Hematopoietic multipotent progenitor cell treated with erythropoietin and hydrocortisone succinate and interleukin-3 and kit ligand, for 15 days (in vitro differentiated cells): ENCODE measurements at places on chromosomes 2 and 18.
A peak's percentile ranks its signal among the peaks of the same experiment; 100 is the strongest.

DNA sequence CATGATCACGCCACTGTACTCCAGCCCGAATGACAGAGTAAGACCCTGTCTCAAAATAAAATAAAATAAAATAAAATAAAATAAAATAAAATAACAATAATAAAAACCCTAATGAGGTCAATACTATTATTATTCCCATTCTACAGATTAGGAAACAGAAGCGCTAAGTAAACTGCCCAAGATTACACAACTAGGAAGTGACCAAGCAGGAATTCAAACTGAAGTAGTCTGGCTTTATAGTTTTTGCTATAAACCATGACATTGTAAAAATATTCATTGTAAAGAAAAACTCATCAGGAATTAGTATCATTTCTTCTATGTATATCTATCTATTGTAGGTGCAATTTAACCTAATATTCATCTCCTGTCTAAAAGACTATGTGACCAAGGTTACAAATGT is 1.2 kb downstream of the PLEKHM3 start:
- no peak for DNase-seq

GRCh38 chr2:137829251-137829650 is 135.0 kb upstream of the HNMT start:
- DNase-seq = no peak

DNA sequence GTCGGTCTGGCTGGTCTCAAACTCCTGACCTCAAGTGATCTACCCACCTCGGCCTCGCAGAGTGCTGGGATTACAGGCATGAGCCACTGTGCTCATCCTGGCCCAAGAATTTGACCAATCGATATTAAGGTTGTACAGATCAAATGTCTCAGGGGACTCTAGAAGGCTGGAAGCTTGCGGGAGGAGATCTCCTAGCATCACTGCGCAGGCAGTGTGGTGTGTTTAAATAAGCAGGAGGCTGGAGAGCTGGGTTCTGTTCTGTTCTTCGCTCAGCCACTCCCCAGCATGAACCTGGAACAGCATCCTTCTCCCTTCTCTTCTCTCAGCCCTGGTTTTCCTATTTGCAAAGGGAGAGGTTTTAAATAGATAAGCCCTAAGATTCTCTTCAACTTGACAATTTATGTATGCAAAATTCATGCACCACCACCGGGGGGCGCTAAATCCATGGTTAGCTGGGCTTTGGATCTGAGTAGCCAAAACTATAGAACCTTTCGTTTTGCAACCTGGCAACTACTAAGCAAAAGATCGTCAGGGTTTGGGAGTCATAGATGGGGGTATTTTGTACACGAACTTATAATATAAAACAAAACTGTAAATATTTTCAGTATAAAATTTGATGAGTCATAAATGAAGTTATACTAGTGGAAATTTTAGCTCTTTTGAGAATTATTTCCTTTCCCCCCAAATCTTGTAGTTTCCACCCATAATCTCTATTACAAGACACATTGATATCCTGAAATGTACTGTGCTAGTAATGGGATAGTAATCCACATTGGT is 60.6 kb downstream of the SLC16A14 start:
- DNase-seq = peak; percentile 69

GRCh38 chr18:9708057-9708433 is at the start of gene RAB31:
TSS of gene RAB31 (plus strand) at chr18:9708301. CDS start at chr18:9708406, 105 bp downstream.
- DNase-seq = no peak

DNA sequence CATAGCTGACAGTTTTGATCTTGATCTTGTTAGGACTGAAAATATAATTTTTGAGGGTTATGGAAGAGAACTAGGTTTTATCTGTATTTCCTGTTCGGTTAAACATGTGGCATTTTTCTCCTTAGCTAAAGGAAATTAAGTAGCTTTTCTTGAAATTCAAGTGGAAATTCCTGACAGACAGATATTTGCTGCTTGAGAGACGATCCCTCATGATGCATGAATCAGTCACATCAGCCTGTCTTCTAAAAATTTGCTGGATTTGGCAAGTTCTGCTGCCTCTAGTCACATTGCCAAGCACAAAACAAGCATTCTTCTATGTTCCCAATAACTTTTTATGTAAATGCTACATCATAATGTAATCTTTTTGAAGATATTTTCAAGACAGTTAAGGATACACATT is 201.8 kb upstream of the ATP5MC3 start:
- DNase-seq = no peak

- no peak for DNase-seq
These were observed 105.9 kb upstream of the AQP4 start for GRCh38 chr18:26971409-26971808.

- DNase-seq = no peak
These were observed 111.5 kb downstream of the GALNT3 start for GRCh38 chr2:165682546-165682945.

DNA sequence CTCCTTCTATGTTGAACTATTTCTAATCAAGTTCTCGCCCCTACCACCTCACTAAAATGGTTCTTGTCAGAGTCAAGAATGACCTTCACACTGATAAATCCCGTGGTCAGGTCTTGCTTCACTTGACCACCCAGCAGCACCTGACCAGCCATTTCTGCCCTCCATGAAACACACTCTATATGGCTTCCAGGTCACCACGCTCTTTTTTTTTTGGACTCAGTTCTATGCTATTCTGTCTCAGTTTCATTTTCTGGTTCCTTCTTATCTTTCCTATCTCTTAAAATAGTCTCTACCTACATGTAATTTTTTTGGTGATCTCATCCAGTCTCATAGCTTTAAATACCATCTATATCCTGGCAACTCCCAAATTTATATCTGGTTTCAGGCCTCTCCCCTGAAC is 11.4 kb downstream of the EIF2AK3 start:
- DNase-seq = no peak

DNA sequence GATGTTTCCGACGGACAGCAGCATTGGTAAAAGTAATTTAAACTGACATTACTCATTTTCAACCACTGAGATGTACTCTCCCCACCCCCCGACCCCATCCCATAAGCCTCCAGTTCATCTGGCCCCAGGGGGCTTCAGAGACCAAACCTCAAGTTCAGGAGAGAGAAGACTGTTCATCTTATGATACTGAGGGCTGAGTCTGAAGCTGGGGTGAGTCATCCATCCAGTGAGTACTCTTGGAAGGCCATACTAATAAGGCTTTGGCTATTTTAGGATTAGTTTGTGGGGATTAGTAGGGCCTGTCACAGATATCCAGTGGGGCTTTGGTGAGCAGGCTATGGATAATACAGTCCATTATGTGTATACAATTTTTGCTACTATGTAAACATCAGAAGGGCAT is 125.3 kb upstream of the APCDD1 start:
- no peak for DNase-seq

DNA sequence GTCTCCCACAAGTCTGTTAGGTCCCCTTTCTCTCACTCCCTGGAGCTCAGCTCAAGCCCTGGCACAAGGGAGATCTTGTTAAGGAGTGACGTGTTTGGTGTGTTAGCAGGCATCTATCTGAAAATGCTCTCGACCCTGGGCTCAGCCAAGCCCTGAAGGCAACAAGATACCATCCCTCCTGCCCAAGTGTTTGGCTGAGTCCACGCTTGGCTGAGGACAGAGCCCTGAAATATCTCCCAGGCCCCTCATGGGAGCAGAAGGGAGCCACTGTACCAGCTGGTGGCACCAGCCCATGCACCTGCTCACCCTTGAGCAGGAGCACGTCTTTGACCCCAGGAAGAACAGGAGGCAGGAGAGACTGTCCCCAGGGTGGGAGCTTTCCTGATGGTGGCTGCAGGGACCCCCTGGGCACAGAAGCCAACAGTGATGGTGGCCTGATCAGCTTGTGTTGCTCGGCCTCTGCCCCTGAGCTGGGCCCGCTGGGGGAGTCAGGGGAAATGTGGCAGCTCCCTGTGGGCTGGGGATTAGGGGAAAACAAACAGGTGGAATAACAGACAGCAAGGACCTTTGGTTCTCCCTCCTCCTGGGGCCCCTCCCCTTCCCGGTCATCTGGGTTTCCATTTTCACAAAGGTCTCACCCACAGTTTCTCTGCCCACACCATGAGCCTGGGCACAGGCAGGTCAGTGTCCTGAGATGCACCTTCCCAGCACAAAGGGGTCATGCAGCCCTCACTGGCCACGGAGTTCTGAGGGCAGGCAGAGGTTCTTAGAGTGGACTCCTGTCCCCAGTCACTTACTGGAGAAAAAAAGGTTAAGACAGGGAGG is 91.6 kb downstream of the RHOB start:
- DNase-seq = no peak

DNA sequence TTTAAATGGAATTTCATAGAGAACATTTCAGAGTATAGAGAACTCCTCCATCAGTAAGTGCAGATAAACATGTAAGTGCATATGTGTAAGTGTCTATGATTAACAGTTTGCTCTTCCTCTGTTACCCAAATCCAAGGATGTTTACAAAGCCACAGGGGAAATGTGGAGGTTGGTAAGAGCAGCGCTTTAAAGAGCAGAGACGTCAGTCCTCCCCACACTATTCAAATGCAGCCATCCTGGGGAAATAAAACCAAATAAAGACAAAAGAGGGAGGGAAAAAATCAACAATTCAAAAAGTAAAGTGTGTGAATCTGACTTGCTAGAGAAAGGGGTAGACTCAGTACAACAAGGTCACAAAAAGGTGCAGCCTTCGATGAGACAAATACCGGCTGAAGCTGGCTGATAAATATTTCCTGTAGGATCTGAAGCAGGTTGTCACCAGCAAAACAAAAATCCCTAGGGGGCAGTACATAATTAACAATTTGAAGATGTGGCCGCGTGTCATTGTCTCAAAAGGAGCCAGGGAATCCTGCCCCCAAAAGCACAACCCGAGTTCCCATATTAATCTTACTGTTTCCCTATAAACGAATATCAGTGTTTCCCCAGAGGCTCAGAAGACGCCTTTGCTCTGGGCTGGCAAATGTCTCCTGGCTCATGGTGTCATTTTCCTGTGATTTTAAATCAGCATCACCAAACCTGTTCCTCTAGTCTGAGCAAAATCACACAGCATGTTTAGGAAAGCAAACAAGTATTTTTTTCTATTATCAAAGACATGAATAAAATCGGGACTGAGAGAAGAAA is 216.5 kb downstream of the CDCA7 start:
- no peak for DNase-seq

DNA sequence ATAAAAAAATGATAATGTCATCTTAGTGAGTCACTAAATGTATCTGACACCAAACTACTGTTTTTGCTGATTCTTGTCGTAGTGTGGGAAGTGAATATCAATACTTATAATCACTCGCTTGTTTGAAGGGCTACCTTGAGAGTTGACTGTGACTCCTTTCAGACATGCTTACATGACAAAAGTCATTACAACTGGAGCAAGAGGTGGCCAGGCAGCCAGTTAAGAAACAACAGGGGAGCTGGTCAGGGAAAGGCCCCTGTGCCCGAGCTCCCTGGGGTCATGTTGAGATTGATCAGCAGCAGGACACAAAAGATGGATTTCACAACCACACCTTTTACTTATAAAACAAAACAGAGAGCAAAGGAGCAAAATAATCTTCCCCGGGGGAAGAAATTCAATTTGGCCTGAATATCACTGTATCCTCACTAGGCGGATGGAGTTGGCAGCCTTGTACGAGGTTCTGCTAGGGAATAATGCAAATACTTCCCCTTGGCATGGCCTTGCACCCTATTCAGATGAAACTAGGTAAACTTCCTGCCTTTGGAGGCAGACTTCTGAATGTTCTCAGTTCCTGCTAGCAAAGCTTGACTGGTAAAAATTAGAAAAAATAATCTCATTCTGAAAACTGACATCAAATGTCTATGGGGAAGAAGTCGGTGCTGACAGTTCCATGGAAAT is 101.2 kb downstream of the DYNC1I2 start:
- DNase-seq = no peak

- no peak for DNase-seq
These were observed 223.4 kb downstream of the CCDC102B start for GRCh38 chr18:69021211-69021805.

DNA sequence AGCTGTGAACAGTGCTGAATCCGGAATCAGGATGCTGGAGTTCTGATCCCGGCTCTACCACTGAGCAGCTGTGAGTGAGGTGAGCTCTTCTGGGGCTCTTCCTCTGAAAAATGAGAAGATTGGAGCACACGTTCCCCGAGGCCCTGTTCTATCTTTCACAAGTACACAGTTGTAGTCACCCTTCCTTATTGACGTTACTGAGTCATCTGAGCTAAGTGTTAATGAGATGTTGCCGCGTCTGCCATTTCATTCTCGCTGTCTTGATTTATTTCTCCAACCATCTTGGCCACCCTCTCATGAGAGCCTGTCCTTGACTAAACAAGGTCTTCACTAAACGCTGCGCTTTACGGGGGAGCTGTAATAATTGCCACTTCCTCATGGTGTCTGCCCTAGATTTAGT is 31.9 kb upstream of the EFR3B start:
- no peak for DNase-seq

DNA sequence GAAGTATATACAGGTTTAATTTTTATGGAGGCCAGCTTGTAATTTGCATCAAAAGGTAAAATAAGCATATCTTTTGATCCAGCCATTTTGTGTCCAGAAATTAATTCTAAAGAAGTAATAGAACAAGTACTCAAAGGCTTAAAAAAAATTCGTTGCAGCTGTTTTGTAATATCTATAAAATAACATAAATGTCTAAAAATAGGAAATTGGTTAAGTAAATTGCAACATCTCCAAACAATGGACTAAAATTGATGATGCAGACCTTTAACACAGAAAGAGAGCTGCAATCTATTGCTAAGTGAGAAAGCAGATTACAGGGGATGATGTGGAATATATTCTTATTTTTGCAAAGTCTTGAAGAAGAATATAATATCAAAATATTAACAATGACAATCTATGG is 19.4 kb downstream of the AAK1 start:
- DNase-seq = no peak

DNA sequence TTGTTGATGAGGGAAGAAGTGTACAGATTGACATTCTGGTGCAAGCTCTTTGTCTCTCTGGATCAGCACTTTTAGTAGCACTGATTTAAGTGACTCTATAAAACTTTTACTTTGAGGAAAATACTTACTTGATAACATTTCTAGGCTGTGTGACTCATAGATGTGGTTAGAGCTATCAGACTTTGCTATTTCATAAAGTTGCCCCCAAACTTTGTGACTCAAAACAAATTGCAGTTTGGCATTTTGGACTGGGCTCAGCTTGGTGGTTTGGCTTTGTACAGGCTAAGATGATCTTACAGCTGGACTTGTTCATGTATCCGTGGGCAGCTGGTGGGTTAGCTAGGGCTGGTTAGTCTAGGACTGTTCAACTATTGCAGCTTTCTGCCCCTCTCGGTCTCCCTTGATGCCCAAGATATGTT is 42.1 kb upstream of the GLS start:
- DNase-seq = no peak

GRCh38 chr2:21328177-21328576 is 204.4 kb downstream of the TDRD15 start:
- DNase-seq = no peak

DNA sequence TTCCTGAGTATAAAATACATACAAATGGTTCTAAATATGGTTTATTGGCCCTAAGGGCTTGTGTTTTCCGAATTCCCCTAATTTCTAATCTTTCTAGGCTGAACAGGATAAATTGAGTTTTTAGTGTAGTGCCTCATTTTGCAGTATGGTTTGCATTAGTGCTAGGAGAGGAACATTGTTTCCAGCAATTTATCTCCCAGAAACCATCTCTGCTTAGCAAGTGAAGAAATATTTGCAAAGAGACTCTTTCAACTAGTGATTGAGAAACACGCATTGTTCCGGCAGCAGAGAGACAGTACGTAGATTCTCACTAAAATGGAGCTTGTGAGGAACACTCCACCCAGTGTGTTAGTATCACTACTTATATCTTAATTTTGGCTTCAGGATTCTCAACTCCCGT is 177.8 kb upstream of the EPAS1 start:
- no peak for DNase-seq
